ENCODE measurements at places on chromosomes 2 and 18. TPM values are rescaled to one million over a fixed set of nuclear protein-coding genes. Genes with fewer than 3 reads are reported as not detected.

ARID5A gene
- 64.3 TPM for total RNA-seq

TMEM163 gene
- total RNA-seq = not detected

DTNA gene
- 0.41 TPM for total RNA-seq

IL1R1 gene
- 0.63 TPM for total RNA-seq

AFF3 gene
- 3.5 TPM for total RNA-seq

RAX gene
- not detected for total RNA-seq

RBMS1 gene
- total RNA-seq = 38.6 TPM

NGEF gene
- total RNA-seq = not detected
